Brain pericyte (primary cell): ENCODE measurements at places on chromosomes 2 and 18.

DNA sequence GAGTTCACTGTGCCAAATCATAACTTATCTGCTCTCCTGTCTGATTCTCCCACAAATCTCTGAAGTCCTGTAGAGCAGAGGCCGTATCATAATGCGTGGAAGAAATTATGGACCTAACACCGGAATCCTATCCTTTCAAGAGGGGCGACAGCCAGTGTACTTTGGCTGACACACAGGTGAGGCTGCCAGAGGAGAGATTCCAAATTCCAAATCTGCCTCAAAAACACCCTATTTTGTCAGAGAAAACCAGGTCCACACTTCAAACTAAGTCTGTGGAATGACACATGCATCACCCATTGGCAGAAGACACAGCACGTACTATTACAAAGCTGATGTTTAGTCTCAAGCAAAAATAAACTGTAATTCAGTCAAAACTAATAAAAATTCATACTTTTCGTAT lies 139.2 kb upstream of the PID1 start:
- DNase-seq, result no peak

GRCh38 chr18:67408240-67408639 lies 108.3 kb downstream of the DSEL start:
- no peak for DNase-seq

DNA sequence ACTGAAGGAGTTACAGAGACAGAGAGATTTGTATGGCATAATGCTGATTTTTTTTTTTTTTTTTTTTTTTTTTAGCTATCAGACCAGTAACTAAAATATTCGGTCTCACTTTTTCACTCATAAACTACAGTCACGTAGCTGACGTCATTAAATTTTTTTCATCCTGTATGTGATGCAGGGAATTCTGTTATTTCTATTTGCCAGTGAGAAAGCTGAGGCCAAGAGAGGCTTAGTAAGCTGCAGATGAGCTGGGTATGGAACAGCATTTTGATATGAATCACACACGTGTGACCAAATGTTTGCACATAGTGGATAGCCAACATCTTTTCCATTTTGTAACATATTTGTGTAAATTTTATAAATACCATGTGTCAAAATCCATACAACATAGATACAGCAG lies 79.1 kb upstream of the EPB41L3 start:
- no peak for DNase-seq

- no peak for DNase-seq
Observed at GRCh38 chr2:241665731-241666440, 20.7 kb downstream of the DTYMK start.

- no peak for DNase-seq
Observed at GRCh38 chr2:29123617-29124349, 8.6 kb downstream of the CLIP4 start.

DNA sequence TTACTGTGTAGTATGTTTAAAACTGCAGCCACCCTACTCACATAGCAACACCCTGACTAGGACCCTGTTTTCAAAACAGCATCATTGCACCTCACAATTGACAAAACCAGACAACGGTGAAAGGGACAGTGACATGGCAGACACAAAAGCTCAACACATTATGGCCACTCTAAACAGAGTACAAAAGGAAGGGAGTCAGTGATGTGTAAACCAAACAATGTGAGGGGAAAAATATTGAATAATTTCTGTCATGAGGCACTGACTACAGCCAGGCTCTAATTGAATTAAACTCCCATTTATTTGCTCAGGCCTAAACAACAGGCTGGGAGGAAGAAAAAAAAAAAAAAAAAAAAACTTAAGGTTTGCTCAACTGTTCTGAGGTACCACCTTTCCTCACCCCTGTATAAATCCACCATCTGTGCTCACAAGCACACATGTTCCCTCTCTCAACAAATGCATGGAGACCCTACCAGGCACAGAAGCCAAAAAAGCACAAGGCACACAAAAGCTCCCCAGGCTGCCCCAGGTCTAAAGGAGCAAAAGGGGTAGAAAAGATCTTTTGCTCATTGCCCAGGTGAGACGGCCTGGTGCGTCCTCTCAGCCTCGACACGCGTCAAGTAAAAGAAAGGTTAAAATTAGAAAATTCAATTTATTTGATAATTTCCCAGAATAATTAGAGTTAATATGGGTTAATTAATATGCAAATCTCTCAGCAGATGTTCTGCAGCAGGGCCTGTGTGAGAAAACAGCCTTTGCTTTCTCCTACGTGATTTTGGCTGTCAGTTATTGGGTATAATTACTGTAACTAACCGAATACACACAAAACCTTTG lies 80.9 kb downstream of the ZEB2 start:
- no peak for DNase-seq
